ENCODE measurements at places on chromosomes 11 and 22. TPM values are rescaled to one million over a fixed set of nuclear protein-coding genes. Genes with fewer than 3 reads are reported as not detected.

The MS4A7 gene
- 174 TPM for total RNA-seq

The SPON1 gene
- total RNA-seq: 60.3 TPM

The MRGPRD gene
- total RNA-seq: not detected

The CKAP5 gene
- total RNA-seq: 24.4 TPM

- no peak for DNase-seq
Observed at GRCh38 chr22:41713004-41713403, 13.7 kb downstream of the MEI1 start.

DNA sequence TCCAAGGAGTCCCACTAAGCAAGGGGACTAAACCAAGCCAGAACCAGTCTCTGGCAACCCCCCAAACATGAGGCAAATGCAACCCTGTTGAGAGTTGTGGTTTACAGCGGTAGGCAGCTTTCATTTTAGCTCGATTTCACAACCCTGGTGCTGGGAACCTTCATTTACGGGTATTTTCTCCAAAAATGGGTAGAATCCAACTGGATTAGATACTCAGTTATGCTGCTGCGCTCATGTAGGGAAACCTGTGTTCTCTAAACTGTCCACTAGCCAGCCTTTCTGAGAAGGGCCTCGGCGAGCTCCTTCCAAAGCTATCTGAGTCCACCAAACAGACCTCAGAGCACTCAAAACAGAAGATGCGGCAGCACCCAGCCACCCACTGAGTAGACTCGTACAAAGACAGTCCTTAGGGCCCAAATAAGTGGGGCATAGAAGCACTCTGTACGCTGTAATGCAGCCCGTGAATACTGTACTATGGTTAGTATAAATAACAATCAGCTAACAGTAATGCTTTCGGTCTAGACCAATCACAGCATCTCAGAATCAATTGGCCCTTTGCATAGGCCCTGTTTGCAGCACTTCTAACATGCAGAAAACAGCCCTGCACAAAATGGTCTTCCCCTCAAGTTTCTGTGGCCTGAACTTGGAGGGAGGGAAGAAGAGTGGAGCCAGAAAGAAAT lies 104.7 kb downstream of the ETS1 start:
- no peak for DNase-seq

DNA sequence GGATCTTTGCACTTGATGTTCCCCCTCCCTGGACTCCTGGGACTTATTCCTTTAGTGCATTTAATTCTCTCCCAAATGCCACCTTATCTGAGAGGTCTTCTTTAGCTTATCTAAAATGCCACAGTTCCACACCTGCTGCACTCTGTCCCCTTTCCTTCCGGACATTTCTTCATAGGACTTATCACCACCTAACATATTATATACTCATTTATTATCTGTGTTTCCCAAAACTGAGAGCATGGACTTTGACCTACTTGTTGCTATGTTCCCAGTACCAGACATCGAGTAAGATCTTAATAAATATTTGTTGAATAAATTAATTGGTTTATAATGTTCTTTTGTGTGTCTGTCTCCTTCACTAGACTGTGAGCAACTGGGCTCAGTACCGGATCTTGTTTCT lies 585.3 kb downstream of the INSC start:
- DNase-seq: no peak

GRCh38 chr11:69475141-69475865 lies 6.2 kb upstream of the LINC01488 start:
- no peak for DNase-seq

DNA sequence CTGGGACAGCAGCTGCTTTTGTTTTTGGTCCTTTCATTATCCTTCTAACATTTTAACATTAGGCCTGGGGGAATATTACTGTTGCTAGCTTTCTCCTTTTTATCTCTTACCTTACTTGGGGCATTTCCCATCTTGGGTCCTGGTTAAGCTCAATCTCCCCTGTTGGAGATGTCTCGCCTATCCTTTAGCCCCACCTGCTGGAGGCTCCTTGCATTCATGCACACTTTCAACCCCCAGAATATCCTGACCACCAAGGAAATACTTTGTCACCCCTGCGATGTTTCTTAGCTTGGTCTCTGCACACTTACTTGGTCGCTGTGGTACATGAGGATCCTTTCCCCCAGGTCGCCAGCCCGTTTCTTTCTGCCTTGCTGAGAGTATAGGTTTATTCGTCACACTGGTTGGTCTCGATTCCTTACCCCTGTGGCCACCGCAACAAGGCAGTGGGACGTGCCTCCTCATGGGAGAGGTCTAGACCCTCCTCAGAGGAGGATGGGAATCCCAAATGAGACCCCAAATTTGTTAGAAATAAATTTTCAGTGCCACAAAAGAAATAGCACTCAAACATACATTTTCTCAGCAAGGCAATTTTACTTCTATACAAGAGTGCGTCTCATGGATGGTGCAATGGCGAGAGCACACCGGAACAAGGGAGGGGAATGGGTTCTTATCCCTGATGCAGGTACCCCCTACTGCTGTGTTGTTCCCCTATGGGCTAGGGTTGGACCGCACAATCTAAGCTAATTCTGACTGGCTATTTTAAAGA lies 5.4 kb upstream of the TXN2 start:
- no peak for DNase-seq

DNA sequence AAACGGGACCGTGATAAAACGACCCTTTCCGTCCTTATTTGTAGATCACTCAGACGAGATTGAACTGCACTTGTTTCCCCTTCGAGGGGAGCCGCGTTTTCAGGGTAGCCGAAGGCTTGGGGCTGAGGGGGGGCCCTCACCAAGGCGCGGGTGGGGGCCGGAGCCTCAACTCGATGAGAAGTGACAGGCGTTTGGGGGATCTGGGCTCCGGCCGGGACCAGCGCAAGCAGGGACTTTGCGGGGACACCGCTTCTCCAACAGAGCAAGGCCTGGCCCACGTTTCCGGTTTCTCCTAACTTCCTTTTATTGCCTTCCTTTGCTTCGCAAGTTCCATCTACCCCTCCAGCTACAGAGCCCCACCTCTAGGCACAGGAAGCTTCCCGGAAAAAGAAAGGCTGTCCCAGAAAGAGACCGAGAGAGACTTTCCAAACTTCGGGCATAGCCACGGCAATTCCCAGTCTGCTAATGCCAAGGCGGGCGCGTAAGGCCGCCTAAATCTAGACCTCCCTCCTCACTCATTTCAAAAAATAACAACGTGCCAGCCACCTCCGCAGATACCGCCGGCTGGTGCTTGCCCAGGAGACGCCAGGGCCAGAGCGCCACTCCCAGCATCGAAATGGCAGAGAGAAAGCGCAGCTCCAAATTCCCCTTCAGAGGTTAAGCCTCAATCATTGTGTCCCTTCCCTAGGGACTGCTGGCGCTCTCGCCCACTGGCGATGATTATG lies 6.6 kb downstream of the PAX6 start:
- no peak for DNase-seq

GRCh38 chr22:24791362-24791761 lies 14.6 kb upstream of the SGSM1 start:
- DNase-seq: no peak

DNA sequence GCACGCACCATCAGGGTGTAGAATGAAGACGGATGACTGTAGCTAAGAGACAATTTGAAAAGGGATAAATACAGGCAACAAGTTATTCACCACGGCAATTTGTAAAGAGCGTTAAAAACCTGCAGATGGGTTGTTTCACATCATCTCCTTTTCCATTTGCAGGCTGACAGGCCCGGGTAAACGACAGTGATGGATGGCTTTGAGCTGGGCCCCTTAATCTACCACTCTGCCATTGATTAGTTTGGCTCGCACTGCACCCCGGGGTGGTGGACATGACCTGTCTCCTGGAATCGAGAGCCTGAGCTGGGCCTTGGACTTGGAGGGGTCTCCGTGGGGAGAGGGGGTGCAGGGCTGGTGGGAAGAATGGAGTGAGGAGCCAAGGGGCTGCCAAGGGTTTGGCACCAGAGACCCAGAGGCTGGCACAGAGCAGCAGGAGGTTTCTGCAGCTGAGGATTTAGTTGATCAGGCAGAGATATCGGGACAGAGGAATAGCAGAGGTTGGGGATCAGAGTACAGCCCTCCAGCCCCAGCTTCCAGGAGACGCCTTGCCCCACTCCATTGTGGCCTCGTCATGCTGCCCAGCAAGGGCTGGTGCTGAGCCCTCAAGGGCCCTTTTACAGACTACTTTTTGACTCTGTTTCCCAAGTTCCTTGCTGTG lies 110.6 kb upstream of the NECTIN1 start:
- DNase-seq: no peak

DNA sequence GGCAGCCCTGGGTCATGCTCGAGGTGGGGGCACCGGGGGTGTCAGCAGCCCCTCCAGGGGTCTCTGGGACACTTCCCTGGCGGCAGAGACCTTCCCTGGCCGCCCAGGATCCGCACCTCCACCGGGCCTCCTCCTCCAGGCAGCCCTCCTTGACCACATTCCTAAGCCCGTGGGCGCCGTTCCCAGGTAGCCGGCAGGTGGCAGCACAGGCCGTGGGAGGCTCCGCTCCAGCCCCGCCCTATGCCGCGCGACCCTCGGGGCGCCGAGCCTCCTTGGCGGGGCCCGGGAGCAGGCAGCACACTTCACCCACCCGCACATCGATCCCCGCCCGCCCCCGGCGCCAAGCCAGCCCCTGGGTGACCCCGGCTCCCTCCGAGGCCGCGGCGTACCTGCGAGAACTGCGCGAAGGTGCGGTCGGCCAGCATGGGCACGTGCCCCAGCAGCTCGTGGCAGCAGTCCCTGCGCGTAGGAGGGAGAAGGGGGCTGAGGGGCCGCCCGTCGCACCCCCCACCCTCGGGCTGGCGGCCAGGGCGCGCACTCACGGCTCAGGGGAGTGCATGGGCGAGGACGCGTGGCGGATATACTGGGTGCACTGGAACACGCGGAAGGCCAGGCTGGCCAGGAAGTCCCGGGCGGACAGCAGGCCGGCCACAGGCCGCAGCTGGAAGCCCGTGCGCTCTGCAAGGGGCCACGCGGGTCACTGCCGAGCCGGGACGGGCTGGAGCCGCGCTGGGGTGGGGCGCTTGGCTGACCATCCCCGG lies 5.3 kb upstream of the INS start:
- peak; percentile 90 for DNase-seq

Data from upper lobe of left lung (tissue), 6 donors.